NCI-H460 (cell line): ENCODE measurements at places on chromosomes 12 and 14.

DNA sequence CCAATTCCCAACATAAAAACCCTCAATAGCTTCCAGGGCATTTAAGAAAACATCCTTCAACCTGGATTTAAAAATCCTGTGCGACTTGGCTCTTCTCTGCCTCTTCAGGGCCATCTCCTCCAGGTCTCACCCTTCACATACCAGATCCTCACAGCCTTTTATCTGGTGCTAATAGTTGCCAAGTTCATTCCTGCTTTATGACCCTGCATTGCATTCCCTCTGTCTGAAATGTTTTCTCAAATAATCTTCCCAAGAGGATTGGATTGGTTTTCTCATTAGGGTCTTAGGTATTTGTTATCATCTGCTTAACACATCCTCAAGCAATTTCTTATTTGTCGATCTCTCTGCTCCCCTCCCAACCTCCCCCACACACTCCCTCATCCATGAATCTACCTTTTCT, 832.0 kb downstream of the GALC start:
- no peak for DNase-seq

DNA sequence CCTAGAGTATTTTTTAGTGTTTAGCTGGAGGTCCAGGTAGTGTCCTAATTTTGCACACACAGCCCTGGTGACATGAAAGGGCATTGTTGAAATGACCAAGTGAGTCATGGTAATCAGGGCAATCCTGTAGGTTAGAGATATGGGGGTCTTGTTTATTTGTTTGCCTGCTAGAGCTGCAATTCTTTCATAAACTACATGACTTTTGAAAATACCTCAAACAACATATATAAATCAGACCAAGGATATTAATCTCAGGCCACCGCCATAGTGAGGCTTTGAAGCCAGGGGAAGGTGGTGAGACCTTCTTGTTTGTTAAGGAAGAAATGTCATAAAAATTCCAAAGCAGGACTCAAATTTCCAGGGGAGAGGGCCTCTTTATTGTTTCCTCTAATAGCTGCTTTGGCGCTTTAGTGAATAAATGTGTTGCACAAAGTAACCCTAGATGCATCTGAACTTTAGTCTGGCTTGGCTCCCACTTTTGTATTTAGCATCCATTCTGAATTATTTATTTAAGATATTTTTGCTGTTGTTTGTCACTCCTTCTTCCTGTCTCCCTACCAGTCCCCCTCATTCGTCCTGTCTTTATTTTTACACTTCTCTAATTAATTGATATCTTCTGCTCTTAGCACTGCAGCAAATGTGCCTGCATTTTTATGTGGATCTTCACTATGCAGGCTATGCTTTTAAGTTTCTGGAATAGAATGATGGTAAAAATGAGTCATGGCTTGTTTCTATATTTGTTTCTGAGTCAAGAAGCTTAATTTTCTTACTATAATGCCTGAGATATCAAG, 430.3 kb downstream of the RAD51B start:
- no peak for DNase-seq

DNA sequence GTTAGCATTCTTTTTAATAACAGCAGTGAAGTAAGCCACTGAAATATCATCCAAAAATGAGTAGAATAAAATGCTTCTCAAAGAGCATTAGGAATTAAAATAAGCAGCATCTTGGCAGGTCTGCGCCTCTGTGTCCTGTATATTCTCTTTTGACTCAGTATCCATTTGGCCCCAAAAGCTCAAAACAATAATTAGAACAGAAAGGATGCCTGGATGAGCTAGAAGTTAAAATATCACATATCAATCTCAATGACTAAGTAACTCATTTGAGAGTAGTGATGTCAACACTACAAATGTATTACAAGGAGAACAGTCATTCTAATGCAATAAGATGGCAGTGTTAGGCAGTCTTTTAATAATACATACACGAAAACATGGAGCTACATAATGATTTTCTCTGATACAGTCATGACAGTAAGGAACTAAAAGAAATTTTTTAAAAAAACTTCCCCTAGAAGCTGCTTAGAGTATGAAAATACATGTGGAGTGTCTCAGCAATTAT, 160.9 kb upstream of the ABCD2 start:
- no peak for DNase-seq

DNA sequence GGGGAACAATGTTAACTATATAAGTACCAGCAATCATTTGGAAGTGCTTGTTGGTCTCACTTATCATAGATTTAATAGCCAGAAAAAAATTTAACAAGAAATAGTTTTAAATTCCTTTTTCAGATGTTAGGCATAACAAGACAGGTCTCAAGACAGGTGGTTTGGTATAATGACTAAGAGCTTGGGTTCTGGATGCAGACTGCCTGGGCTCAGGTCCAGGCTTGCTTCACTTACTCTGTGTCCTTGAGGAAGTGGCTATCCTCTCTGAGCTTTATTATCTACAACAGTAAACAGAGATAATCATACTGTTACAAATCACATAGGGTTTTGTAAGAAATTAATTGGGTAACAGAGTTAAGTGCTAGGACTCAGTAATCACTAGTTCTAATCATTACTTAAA, 338.0 kb upstream of the FLRT2 start:
- DNase-seq: no peak

GRCh38 chr12:112468046-112468445, 49.3 kb downstream of the PTPN11 start:
- DNase-seq: no peak
